ENCODE measurements at places on chromosomes 4 and X.

DNA sequence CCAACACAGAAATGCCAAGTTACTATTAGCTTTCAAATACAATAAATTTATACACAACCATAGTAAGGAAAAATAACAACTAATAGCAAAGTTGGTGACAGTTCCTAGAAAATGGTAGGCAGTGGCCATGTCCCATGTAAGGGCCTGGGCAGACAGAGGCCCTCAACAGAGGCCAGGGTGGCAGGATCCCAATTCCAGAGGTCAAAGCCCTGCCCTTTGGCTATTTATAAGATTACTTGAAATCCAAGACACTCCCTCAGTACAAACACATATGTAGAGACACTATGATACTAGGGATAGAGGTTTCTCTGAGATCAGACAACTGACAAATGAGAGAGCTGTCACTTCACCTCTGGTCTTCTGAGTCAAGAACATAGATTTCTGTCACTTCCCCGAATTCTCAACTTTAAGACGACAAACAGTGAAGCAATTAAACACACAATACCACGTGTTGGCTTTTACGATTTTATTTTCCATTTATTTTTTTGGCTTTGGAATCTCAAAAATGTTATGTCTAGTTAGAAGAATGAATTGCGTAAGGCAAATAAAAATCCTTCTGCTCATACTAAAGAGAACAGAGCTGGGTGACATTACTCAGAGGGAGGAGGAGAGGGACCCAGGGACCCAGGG, 16.3 kb upstream of the MAOB start:
- no peak for DNase-seq

DNA sequence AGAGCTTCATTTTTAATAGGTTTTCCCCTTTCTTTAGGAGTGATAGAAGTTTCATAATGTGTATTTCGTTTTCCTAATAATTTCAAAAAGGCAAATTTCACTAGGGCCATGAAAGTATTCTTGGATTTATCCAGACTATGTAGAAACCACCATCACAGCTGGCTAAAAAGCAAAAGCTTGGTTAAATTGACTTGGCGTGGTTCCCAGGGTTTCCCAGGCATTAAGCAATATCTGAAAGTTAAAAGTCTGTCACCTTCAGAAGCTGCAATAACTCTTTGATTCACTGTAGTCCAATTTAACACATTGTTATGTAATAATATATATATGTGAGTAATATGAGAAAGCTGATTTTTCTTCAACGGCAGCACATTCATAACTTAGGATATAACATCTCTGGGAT, 38.3 kb downstream of the NDNF start:
- DNase-seq: no peak

DNA sequence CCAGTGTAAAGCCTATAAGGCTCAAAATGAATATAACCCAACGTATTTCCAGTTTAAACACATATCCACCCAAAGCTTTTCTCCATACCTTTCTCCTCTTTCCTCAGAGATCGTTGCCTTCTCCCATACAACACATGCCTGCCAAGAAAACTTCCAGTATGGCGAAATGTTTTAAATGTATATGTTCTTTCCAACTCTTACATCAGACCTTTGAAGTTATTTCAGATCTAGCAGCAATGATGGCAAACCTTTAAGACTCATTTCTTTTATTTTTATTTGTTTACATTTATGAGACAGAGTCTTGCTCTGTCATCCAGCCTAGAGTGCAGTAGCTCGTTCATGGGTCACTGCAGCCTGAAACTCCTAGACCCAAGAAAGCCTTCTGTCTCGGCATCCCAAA, 265.4 kb downstream of the BMPR1B start:
- no peak for DNase-seq

GRCh38 chrX:41442824-41443550, 4.2 kb upstream of the NYX start:
- DNase-seq: no peak

GRCh38 chr4:122661176-122662160, 40.6 kb upstream of the IL21 start:
- DNase-seq: no peak

DNA sequence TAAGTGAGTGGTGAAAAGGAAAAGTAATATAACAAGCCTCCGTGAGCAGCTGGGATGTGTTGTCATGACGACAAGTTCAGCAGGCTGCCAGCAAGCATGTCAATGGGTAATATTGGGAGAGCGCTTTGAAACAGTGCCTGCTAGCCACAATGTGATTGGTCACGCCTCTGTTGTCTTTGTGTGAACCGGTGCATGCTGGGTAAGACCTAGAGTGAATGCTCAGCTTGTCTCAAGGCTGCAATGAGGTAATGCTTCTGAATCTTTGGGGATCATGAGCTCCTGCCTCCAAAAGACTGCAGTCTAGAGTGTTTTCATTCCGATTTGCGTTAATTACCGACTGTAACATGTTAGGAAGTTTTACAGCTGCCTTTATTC, 54.9 kb downstream of the STOX2 start:
- DNase-seq: no peak

DNA sequence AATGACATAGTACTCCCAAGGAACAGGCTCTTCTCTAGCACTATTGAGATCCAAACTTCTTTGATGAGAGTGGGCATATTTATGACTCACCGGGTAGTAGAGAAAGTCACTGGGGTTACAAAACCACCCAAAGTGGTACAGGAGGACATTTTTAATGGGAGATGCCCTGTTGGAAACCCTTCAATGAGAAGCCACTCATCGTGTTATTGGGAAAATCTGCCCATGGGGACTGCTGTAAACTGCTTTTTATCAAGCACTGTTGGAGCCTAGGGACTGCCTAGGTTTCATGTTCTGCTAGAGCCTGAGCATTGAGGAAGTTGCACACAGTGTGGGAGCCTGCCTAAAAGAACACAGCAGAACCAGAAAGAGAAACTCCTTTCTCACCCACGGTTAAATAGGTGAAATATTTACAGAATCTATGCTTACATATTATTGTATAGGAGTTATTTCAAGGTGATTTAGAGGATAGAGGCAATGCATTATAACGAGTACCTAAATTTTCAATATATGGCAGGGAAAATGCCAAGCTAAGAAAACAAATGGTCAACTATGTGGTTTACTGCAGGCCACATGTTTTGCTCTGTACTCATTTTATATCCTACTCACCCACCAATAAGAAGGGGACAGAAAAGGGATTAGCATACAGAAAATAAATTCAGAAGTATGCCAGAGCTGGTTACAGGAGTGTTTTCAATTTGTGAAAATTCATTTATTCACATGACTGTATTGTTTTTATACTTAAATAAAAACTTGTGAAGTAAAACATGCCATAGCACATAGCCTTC, 559.1 kb downstream of the FSTL5 start:
- no peak for DNase-seq

GRCh38 chr4:67459164-67459563, 86.1 kb downstream of the CENPC start:
- no peak for DNase-seq

DNA sequence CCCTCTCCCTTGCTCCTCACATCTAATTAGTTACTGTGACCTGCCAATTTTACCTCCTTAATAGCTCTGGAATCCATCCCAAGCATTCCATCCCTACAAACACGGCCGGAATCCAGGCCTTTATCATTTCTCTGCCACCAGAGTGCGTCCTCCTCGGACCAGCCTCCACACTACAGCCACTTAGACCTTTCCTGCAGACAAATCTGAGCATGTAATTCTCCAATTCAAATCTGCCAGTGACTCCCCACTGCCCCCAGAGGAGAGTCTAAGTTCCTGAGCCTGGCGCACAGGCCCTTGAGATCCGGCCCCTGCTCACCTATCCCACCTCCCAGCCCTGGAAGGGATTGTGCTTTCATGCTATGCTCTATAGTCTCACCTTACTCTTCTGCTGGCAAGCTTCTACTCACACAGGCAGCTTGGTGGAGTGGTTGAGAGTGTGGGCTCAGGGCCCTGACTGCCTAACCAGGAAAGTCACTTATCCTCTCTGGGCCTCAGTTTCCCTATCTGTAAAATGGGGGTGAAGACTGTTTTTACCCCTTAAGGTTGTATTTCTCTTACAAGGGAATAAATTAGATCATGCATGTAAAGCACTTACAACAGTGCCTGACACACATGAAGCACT, 31.2 kb downstream of the PJA1 start:
- no peak for DNase-seq

Data from stimulated activated CD4-positive, alpha-beta T cell treated with anti-CD3 and anti-CD28 coated beads, Interleukin-1b, Interleukin-23, amount 100 ng/mL, for 1 hour (primary cell).